Activated CD4-positive, alpha-beta T cell treated with anti-CD3 and anti-CD28 coated beads, Interleukin-2, amount 10 ng/mL, durations not matched to agents 24 days and 14 days (primary cell): ENCODE measurements at places on chromosomes 4 and X. TPM values are rescaled to one million over a fixed set of nuclear protein-coding genes. Genes with fewer than 3 reads are reported as not detected.
A peak's percentile ranks its signal among the peaks of the same experiment; 100 is the strongest.

DNA sequence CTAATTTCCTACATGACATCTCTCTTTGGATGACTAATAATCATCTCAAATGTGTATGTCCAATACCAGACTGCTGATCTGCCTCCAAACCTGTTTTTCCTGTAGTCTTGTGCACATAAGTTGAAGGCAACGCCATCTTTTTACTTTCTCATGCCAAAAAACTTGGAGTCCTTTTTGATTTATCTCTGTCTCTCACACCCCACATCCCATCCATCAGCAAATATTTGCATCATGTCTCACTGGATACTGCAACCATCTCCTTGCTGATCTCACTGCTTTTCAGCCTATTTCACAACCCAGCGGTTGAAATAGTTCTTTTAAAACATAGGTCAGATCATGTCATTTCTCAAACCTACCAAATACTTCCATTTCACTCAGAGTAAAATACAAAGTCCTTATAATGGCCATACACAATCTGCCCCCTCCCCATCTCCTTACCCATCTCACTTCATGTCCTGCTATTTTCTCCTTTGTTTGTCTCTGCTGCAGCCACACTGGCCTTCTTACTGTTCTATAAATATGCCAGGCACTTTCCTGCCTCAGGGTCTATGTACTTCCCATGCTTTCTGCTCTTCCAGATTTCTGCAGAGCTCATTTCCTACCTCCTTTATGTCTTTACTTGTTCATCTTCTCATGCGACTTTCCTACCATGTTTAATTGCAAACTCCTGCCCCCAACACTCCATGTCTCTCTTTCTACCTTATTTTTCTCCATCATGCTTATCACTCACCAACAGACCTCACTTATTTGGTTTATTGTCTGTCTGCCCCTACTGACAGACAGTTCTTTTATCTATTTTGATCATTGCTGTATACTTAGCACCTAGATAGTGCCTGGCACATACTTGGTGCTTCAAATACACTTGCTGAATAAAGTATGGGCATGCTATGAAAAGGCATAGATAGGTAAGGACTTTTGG, 98.8 kb downstream of the ANXA3 start:
- DNase-seq = no peak

- DNase-seq = peak; percentile 82
These were observed 10.3 kb downstream of the CYP4V2 start for GRCh38 chr4:186201535-186202230.

- DNase-seq = no peak
These were observed 260.7 kb upstream of the SFRP2 start for GRCh38 chr4:154049457-154050181.

Gene ARAP2
- 45.3 and 45.4 TPM in 2 replicates for total RNA-seq
